CD4-positive, alpha-beta T cell treated with Interleukin-12 subunit alpha and Interleukin-12 subunit beta, for 1 hour (primary cell): ENCODE measurements at places on chromosomes 6 and 20.

DNA sequence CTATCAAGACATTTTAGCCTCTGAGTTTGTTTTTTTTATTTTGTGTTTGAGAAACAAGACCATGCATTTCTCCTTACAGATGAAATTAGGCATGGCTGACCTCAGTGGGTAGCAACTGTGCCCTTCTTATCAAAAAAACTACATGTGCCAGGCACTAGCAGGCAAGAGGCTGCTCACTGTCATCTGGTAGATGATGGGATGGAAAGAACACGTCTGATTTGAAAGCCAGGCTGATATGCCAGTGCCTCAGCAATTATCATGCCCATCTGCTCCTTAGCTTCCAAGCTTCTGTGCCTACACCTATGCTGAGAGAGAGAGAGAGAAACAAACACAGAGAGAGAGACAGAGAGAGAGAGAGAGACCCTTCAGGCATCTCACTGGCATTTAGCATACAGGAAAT is 149.9 kb downstream of the C6orf118 start:
- DNase-seq = no peak

GRCh38 chr6:25417046-25417605 is 138.0 kb downstream of the CARMIL1 start:
- no peak for DNase-seq

- DNase-seq = no peak
Observed at GRCh38 chr20:37219751-37220668, 40.7 kb upstream of the MROH8 start.

DNA sequence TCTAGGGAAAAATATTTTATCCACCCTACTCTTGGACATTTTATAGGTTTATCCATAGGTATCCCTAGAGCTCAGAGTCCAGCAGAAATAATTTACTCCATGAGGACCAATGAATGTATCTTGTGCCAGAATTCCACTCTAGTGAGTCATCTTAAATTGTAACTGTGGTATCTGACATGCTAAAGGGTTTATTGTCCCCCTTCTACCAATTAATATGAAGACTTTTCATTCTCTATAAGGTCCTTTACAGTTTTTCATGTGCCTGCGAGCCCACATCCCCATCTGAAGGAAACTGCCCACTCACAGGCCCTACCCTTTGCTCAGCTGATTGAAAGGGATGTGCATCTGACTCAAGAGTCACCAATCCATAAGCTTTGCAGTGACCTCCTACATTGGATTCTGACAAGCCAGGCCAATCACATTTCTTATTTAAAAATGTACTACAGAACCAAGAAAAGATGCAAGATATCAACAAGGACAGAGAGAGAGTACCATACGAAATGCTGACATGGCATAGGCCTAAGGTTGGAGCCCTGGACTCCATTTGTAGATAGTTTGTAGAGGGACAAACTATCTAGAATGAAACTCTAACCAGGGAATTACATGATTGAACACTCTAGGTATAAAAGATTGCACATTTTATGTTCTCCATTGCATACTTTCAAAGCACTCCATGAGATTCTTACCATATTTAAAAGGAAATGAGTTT is 93.4 kb upstream of the DEFB112 start:
- DNase-seq = no peak

DNA sequence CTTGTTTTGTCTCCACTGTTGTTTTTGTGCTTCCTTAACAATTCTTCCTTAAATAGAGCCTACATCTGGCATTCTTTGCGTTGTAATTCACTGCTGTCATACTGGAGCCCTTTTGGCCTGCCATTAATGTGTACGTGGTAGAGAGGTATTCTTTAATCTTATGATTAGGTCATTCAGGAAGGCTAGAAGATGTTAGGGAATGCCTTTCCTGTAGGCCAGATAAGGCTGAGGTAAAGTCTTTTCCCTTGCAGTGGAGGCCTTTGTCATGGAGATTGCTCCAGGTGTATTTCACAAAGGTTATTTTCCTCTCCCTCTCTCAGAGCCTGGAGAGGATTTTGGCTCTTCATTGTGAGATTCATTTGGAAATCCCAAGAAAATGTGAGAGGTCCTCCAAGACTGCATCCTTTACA is 146.9 kb downstream of the FUT9 start:
- DNase-seq = no peak

- no peak for DNase-seq
Observed at GRCh38 chr20:62569615-62570014, 72.7 kb upstream of the SLCO4A1 start.

DNA sequence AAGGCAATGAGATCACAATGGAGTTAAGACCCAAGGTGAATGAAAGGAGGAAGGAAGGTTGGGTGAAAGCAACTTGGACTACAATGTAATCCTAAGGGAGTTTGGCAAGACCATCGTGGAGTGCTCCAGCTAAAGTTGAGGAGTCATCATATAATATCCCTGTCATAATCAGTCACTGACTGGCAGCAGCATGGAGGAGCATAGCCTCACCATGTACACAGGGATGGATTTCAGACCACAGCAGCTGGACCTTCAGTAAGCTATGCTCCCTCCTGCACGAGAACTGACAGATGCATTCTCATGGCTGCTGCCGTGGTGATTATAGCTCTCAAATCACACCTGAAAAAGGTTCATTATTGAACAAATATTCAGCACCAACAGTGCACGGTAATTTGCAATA is 43.0 kb downstream of the GOPC start:
- no peak for DNase-seq

DNA sequence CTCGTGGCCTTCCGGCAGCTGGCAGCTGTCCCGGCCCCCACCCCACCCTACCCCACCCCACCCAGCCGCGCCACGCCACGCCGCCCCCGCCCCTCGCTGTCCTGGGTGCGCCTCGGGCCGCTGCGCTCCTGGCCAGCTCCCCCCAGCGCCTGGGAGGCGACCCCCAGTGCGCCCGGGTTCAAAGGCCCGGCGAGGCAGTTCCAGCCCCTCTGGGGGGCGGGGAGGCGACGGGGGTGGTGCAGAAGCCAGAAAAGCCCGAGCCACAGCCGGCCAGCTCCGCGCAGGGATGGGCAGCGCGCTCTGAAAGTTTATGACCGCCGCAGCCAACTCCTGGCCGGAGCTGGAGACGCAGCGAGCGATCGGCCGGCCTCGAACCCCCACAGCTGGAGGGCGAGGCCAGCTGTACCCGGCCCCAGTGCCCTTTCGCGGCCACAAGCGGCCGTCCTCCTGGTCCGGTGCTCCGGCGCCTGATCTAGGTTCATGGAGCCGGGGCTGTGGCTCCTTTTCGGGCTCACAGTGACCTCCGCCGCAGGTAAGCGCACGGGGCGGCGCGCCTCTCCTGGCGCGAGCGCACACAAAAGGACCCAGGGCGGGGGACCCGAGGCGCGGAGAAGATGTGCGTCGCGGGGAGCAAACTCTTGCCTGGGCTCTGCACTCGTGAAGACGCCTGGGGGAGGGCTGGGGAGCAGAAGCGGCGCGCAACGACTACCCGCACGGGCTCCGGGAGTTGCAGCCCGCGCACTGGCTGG is at the start of gene EDN3:
Gene EDN3, plus strand, starts transcription at position 279 of the 749 bp plus-strand sequence. Its CDS starts 202 bp downstream, at position 481.
- no peak for DNase-seq

DNA sequence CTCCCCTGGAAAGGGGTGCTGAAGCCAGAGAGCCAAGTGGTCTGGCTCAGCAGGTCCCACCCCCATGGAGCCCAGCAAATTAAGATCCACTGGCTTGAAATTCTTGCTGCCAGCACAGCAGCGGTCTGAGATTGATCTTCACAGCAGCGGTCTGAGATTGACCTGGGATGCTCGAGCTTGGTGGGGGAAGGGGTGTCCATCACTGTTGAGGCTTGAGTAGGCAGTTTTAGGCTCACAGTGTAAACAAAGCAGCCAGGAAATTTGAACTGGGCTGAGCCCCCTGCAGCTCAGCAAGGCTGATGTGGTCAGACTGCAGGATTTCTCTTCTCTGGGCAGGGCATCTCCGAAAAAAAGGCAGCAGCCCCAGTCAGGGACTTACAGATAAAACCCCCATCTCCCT is 41.3 kb upstream of the B3GAT2 start:
- DNase-seq = no peak

GRCh38 chr6:143506199-143506598 is 5.3 kb downstream of the FUCA2 start:
- no peak for DNase-seq

GRCh38 chr6:147212622-147213021 is 8.4 kb downstream of the STXBP5 start:
- DNase-seq = no peak

GRCh38 chr6:33126101-33126714 is 50.4 kb downstream of the HLA-DPB1 start:
- DNase-seq = peak; percentile 61

DNA sequence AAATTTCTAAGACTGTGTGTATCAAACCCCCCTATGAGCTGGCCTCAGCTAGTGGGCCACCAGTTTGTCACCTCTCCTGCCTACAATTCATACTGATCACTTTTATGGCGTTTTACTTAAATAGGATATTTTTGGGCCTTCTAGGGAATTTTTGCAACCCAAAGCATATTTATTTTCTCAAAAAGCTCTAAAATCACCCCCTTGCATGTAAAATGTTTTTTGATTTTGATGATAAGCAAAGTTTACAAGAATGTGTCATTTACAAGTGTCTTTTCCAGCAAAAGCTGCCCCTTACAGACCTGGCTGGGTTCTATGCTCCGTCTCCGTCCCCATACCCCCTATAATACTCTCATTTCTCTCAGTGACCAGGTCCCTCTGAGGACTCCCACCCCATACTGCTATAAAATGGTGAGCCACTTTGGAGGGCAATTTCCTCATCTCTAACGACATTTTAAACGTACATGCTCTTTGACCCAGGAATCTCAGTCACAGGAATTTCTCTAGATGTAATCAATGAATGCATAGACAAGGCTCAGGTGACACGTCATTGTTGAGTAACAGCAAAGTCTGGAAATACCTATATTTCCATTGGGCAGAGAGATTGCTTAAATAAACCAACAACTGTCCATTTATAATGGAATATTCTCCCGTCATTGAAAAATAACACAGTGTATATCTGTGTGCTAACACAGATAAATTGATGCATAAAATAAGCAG is 13.9 kb upstream of the OCSTAMP start:
- no peak for DNase-seq

DNA sequence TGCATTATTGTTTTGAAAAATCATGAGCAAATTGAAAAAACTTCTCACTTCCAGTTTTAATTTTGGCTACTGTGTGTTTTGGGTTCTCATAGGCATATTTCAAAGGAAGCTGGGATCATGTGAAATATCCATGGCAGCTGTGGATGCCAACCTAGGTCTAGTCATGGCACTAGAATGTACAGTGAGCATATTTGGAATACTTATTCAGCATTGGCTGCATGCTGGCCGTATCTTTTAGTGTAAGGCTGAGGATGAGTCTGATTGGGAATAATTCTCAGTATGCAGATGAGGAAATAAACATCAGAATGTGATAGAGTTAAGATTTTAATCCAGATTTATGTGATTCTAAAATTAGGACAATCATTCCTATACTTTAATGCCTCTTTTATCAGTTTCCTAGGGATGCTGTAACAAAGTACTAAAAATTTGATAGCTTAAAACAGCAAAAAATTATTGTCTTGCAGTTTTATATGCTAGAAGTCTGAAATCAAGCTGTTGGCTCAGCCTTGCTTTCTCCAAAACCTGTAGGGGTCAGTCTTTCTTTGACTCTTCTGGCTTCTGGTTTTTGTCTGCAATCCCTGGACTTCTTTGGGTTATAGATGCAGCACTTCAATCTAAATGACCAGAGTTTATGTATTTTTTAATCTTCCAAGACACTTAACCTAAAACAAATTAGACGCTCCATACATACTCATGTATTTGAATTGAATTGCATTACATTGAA is 37.7 kb upstream of the DEFB112 start:
- no peak for DNase-seq

DNA sequence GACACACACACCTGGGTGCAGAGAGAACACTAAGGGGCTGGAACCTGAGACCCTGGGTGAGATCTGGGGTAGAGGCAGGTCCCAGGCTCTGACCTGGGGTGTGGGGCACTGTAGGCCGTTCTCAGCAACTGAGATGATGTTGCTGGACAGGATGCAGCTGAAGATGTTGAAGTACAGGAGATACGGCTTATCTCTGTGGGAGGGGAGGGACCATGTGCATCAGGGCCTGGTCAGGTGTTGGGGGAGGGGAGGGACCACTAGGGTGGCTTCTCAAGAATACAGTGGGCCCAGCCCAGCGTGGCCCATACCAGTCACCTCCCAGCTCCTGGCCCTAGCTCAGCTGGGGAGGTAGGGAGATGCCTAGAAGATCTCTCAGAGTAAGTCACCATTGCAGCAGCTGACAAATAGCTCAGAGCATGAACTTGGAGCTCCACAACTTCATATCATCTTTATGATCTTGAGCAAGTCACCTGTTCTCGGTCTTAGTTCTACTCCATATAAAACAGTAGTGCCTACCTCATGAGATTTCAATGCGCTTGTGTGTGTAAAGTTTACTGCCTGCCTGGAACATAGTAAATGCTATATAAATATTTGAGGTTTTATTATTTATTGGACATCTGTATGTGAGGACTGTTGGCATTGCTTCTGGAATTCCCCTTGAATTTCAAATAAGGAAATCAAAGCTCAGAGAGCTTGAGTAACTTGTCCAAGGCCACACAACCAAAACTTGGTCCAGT is 3.8 kb downstream of the SLC44A4 start:
- no peak for DNase-seq

- peak; percentile 37 for DNase-seq
Observed at GRCh38 chr20:63830841-63831588, at the start of gene ZBTB46. TSS of gene ZBTB46 (minus strand) at chr20:63831264. CDS start at chr20:63790757, 40,507 bp downstream.

- DNase-seq = no peak
Observed at GRCh38 chr6:125533710-125534397, 215.6 kb upstream of the HEY2 start.

DNA sequence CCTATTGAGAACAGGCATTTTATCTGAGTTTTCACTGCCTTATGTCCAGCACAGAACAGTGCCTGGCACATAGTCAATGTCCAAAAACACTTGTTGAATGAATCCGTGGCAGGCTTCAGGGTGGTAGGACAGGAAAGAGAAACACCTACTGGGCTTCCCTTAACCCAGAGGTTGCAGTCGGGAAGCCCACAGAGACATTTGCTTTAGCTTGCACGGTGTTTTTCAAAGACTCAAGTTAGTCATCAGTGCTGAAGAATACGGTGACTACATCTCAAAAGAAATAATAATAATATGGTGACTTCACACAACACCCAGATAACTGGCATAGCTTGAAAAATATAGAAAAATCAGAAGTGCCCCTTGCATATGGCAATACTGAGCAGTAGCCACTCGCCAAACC is 160.4 kb downstream of the CD83 start:
- no peak for DNase-seq

DNA sequence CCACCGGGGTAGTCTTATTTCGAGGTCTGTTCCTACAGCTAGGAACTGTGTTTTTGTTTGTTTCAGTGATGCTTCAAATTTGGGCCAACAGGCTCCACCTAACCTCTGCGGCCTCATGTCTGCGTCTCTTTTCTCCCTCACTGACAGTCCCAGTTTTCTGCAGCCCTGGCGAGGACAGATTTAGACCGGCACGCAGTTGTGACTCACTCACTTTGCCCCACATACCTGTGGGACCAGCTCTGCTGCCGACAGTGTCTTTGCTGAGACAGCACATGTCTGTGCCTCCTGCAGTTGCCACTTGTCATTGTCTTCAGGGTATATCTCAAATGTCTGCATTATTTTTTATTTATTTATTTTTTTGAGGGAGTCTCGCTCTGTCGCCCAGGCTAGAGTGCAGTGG is 29.2 kb downstream of the OSBPL2 start:
- DNase-seq = no peak

GRCh38 chr6:28803337-28803709 is 120.5 kb downstream of the TRIM27 start:
- no peak for DNase-seq

- no peak for DNase-seq
Observed at GRCh38 chr6:139981066-139981624, 606.7 kb upstream of the CITED2 start.

- DNase-seq = peak; percentile 83
Observed at GRCh38 chr6:53065266-53066076, at the start of gene FBXO9. TSS of gene FBXO9 (plus strand) at chr6:53065404. CDS start at chr6:53065790, 386 bp downstream.
